ENCODE measurements at places on chromosomes 16 and 17. TPM values are rescaled to one million over a fixed set of nuclear protein-coding genes. Genes with fewer than 3 reads are reported as not detected.
A peak's percentile ranks its signal among the peaks of the same experiment; 100 is the strongest.

DNA sequence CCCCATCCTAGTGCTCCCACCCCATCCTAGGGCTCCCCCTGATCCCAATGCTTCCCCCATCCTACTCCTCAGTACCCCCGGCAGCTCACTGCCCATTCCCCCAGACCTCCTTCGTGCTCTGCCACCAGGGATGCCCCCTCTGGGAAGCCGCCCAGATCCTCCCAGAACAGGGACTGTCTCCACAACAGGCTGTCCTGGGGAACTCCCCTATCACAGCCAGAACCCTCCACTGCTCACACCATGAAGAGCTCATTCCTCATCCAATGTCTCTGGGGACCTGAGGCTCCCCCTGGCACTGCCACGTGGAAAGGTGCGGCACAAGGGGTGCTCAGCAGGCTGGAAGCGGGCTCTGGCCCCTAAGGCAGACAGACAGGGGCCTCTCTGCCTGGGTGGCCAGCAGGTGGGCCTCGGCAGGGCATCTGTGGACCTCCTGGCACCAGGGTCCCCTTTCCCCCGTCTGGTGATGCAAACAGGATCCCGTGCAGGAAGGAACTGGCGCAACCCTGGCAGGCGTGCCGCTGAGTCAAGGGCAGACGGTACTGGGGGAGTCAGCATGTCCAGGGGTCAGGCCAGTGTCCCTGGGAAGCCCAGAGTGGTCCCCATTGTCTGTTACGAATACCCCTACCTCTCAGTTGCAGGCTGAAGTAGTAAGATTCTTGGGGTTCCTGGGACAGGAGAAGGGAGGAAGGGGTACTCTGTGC lies 14.8 kb upstream of the PVALEF start:
- DNase-seq: no peak

DNA sequence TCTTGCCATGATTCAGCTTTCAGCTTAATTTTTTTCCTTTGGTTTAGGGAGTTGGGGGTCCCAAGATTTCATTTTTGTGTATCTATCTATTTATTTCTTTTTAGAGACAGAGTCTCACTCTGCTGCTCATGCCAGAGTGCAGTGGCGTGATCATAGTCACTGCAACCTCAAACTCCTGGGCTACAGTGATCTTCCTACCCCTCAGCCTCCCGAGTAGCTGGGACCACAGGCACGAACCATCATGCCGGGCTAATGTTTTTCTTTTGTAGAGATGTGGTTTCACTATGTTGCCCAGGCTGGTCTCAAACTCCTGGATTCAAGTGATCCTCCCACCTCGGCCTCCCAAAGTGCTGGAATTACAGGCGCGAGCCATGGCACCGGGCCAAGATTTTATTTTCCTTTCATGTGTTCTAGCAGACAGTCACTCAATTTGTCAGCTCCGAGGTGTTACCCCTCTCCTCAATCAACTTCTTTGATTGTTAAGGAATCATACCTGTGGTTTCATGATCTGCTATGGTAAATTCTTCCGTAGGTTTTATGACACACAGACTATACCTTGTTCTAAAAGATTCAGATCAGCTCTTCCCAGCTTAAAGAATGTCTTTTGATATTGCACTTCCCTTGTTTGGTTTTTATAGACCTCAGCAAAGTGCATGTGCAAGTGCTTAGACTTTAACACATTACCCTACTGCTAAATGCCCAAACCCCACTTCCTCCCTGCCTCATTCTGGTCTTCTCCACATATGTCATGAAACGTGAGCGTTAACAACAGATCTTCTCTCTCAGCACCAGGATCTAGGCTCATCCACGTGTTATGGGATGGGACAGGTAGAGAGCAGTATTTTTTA lies 13.0 kb downstream of the UNC45B start:
- DNase-seq: peak; percentile 48

Gene CCDC200
- total RNA-seq: not detected

DNA sequence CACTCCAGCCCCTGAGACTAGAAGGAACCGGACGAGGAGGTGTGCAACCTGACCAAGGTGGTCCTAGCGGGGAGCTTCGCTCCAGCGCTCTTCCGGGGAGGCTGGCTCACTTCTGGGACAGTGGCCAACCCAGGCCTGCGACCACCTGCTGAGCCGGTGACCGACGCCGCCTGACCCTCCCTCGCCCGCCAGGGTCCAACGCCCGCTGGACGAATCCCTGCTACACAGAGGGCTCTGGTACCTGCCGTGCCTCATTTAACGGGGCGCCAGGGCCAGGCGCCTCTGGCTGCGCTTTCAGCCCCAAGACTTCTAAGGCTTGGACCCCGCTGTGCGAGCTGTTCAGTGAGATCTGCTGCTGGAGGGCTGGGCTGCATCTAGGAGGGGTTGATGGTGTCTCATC lies 99.5 kb upstream of the KCNJ18 start:
- no peak for DNase-seq

Gene PLD6
- total RNA-seq: 12.5 TPM

Gene LYRM1
- 47.7 TPM for total RNA-seq

Gene KARS1
- total RNA-seq: 220 TPM

DNA sequence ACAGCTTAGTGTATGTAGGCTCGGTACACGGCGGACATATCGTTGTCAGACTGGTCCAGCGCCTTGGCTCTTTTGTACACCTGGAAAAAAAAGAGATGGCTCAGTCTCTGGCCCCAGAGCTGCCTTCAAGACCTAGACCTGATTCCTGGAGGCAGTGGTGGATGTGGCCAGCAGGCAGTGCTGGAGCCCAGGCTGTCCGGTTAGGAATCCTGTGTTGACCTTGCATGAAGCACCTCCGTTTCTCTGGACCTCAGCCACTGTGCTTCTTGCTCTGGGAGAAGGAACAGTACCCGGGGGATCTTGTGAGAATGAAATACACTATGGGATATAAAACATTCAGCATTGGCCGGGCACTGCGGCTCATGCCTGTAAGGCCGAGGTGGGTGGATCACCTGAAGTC lies 2.8 kb upstream of the ROGDI start:
- DNase-seq: no peak

DNA sequence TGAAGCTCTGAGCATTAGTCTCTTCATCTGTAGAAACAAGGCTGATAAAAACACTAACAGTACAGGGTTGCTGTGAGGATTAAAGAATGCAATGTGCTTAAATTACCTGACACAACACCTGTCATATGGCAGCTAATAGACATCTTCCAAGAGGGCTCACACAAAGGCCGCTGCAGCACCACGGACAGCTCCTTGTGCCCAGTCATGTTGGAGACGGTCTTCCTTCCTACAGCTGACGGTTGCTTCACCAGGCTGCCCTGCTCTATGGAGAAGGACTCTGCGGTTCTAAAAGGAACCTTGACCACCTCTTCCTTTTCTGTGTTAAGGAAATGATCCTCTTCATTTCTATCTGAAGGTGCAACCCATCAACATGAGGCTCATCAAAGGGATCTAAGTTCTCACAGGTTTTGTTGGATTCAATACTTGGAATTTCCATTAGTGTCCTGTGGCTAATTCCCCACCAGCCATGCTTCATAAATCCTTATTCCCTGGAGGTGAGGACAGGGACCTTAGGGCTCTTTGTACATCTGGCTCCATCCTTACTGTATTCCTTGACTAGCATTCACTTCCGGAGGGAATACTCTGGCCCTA lies 138.9 kb upstream of the CES5A start:
- DNase-seq: peak; percentile 63

- DNase-seq: no peak
These were observed 34.5 kb upstream of the KDM8 start for GRCh38 chr16:27168790-27169189.

Gene ANKFN1
- not detected for total RNA-seq

DNA sequence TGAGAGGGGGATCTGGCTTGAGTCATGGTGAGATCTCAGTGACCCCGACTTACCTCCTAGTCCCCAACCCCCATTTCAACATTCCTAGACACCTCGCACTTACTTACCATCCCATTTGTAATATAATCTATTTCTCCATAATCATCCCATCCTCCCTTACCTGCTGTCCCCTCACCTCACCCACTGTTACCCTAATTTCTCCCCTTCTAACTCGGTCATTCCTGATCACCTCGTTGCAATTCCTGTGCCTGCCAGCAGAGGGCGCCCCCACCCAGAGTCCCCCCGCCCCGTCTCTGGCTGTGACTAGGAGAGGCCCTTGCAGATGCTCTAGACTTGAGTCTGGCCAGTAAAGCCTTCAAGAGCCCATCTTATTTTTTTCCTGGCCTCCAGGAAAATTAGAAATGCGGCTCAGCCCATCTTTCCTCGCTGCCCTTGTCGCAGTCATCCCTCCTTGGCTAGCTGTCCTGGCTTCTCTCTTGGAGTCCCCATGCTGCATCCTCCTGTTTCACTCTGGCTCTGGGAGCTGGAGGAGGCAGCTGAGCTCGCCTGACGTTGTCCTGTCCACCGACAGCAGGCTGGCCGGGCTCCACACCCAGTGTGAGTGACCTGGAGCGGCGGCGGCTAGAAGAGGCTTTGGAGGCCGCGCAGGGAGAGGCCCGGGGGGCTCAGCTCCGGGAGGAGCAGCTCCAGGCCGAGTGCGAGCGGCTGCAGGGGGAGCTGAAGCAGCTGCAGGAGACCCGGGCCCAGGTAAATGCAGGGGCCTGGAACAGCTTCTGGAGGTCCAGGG lies 5.0 kb downstream of the TBKBP1 start:
- peak; percentile 89 for DNase-seq

DNA sequence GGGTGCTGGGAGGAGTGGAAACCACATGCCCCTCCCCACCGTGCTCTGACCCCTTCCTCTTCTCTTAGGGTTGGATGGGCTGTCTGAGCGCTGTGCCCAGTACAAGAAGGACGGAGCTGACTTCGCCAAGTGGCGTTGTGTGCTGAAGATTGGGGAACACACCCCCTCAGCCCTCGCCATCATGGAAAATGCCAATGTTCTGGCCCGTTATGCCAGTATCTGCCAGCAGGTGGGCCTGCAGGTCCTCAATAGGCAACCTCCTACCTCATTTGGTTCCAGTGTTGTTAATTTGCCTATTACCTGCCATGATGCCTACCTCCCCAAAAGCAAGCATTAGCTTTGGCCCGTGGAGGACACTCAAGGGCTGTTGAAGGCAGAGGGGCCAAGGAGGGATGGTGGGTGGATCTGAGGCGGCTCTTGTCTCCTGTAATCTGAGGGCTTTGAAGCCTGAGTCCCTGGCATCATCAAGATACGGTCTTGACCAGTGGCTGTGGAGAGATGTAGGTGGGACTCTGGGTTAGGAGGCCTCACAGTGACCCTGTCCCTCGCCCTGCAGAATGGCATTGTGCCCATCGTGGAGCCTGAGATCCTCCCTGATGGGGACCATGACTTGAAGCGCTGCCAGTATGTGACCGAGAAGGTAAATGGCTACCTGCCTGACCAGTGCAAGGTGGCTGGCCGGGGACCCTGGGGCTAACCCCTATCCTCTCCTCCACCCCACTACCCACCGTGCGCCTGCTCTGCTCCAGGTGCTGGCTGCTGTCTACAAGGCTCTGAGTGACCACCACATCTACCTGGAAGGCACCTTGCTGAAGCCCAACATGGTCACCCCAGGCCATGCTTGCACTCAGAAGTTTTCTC lies 3.4 kb downstream of the ALDOA start:
- peak; percentile 67 for DNase-seq

DNA sequence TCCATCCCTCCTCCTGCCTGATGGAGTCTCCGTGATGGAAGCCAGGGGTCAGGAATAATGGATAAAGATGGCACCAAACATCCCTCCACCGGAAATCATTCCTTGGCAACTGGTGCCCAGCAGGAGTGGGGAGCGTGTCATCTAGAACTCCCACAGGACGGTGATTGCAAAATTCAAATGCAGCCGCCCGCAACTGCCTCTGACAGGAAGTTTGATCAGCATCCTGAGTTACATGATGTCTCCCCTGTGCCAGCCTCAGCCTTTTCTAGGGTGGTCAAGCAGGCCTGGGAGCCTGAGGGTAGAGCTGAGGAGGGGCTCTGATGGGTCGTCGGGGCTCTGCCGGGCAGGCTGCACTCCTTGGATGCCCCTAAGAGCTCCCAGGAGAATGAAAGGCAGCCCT lies 52.8 kb downstream of the GSG1L start:
- no peak for DNase-seq

Gene CDRT4
- total RNA-seq: 4.9 TPM

DNA sequence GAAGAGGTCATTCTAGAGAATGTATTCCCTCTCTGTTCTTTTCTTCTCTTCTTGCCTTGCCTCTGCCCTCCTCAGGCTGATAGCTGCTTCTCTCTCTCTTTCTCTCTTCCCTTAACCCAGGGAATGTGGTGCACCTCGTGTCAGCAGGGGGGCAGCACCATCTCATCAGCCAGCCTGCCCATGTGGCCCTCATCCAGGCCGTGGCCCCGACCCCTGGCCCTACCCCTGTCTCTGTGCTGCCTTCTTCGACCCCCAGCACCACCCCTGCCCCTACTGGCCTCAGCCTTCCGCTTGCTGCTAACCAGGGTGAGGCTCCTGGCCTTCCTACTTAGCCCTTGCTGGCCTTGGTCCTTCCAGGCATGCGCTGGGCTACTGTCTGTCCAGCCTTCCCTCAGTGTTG lies 23.5 kb downstream of the SRCAP start:
- DNase-seq: no peak

Gene ELOB
- total RNA-seq: 318 TPM

Gene PLCG2
- 62.5 TPM for total RNA-seq

DNA sequence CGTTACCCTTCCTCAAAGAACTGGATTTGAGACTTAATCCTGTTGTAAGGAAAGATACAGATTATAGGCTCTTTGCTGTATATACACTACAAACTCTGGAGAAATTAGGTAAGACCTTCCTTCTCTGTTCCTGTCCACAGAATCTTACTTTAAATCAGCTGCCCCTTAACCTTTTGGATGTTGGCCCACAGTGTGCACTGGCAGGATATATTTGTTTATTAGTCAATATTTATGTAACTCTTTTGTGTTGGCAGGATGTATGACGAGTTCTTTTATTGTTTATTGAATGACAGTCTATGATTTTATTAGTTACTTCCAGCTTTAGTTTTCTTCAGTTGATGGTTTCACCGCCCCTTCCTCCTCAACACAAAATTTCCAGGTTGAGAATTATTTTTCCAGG lies 19.7 kb downstream of the LRRC36 start:
- no peak for DNase-seq

DNA sequence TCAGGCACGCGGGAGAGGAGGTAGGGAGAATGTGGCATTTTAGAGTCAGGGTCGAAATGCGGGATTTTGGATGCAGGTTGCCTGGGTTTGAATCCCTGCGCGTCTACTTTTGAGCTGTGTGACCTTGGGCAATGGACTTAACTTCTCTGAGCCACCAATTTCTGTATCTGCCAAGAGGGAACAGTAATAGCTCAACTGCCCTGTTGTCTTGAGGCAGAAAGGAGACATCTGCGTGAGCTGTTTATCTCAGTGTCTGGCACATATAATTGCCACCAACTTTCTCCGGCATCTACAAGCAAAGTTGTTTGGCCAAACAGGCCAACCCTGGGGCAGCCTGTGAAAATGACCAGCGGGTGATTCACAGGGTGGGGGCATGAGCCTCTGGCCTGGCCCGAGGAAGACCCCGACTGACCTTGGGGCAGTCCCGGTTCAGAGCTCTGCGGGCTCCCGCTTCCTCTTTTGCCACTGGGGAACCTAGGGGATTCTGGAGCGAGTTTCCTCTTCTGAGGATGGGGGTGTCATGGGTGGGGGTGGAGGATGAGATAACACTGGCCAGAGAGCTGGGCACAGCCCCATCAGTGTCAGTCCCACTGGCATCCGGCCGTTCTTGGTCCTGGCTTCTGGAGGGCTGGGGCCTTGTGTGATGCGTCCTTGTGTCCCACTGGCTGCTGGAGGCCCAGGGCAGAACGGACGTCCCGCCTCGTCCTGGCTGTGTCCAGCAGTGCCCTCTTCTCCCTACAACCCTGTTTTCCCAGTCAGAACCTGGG lies 1.3 kb downstream of the SNN start:
- DNase-seq: no peak

- DNase-seq: no peak
These were observed 55.6 kb downstream of the USP43 start for GRCh38 chr17:9700754-9701476.

Gene HYDIN
- not detected for total RNA-seq

- no peak for DNase-seq
These were observed at the start of gene FOXC2 for GRCh38 chr16:86566601-86566965. FOXC2 (plus strand) TSS chr16:86566829; CDS start chr16:86567336, 507 bp downstream.
